ENCODE measurements at places on chromosomes 3 and 15.

GRCh38 chr3:38643592-38643991, 5.9 kb downstream of the SCN5A start:
- no peak for DNase-seq

GRCh38 chr3:94146455-94146854, 83.6 kb downstream of the NSUN3 start:
- no peak for DNase-seq

DNA sequence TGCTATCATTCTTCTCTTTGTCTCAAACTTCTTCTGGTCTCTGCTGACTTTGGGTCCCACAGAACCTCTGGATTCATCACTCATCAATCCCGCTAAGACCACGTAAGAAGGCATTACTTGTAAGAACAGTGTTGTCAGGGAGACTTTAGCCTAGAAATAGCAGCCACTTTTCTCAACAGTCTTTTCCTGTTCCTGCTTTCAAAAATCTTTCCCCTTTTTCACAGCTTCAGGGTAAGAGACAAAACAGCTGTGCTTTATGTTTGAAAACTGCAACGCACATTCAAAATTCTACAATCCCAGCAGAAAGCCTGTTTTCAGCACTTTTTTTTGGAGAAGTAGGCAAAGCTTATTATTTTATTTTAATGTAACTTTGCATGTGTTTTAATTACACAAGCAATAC, 42.0 kb upstream of the FAM98B start:
- DNase-seq = no peak

DNA sequence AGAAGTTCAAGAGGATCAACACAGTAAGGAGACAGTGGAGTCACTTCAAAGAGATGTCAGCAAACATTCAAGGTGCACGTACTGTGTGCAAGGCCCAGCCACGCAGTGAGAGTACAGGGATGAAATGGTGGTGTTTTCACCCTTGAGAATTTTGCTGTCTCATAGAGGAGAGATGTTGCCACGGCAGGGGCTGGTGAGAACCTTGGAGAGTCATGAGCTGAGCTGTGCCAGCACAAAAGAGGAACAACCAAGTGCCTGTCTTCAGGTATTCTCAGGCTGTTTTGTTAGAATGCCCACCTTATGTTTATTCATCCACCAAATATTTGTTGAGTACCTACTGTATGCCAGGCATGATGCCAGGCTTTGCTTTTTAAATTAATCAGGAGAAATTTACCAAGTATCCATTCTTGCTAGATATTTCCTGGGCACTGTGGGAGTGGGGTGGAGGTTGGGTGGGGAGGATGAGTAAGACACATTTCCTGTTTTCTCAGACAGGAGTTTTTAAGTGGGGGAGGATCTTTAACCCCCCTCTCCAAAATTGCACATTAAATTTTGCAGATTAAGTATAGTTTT, 72.6 kb downstream of the SLC6A11 start:
- no peak for DNase-seq

DNA sequence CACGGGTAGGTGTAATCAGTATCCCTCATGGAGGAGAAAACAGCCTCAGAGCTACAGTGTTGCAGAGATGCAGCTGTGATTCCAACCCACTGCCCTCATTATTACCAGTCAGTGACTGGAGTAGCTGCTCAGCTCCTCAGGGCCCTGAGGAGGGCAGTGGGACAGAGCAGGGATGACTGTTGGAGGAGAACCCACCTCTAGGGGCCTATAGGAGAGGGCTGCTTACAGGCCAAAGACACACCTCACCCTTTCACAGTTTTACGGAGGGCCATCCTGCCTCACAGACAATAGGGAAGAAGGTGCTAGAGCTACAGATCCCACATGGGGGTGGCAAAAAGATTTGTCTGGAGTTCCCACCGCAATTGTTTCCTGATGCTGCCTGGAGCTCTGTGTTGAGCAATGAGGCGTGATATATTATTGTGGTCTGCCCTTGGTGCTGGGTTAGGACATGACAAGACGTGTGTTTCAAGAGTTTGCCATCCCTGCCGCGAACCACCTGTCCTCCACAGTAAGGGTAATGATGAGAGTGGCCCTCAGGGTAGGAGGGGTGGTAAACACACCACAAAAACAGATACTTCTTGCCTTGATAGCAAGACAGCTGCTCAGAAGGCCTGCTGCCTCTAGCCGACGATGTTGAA, 140.5 kb upstream of the TPM1 start:
- no peak for DNase-seq

DNA sequence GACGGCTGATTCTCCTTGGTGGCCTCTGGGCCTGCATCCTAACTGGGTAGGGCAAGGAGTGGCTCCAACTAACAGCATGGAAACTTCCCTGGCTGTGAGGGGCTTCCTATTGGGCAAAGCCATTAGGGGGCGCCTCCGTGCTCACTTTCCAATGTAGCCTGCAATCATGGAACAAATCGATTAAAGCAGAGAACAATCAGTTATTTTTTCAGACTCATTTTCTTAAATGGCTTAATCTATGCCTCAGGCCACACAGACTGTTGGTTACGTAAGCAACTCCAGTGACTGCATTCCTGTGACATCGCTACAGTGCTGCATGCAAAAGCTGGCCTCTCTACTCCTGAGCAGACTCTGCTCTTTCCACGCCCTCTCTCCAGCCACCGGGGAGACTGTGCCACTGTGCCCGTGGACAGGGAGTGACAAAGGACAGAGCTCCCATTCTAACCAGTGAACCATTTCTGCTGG, 278.9 kb downstream of the KLF13 start:
- no peak for DNase-seq

DNA sequence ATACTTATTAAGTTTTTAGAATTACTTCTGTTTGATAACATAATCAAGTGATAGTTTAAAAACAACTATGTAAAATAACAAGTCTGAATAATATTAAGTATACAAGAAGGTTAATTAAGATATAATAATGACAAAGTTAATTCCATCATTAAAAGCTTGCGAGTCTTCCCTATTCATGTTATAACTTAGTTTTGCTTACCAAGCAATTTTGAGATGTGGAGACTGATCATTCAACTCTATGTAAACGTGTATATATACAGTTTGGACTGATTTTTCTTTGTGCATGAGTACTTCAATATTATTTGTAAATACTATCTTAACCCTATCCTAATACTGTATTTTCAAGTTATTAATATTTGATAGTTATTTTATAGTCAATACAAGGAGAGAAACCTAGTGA, 870.9 kb downstream of the GBE1 start:
- no peak for DNase-seq

DNA sequence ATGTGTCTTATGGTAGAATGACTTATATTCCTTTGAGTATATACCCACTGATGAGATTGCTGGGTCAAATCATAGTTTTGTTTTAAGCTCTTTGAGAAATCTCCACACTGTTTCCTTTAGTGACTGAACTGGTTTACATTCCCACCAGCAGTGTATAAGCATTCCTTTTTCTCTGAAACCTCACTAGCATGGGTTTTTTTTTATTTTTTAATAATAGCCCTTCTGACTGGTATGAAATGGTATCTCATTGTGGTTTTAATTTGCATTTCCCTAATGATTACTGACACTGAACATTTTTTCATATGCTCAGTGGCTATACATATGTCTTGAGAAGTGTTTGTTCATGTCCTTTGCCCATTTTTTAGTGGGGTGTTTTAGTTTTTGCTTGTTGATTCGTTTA, 494.3 kb downstream of the SQOR start:
- no peak for DNase-seq

- no peak for DNase-seq
Measured at GRCh38 chr15:88617790-88618189, 3.4 kb upstream of the AEN start.

DNA sequence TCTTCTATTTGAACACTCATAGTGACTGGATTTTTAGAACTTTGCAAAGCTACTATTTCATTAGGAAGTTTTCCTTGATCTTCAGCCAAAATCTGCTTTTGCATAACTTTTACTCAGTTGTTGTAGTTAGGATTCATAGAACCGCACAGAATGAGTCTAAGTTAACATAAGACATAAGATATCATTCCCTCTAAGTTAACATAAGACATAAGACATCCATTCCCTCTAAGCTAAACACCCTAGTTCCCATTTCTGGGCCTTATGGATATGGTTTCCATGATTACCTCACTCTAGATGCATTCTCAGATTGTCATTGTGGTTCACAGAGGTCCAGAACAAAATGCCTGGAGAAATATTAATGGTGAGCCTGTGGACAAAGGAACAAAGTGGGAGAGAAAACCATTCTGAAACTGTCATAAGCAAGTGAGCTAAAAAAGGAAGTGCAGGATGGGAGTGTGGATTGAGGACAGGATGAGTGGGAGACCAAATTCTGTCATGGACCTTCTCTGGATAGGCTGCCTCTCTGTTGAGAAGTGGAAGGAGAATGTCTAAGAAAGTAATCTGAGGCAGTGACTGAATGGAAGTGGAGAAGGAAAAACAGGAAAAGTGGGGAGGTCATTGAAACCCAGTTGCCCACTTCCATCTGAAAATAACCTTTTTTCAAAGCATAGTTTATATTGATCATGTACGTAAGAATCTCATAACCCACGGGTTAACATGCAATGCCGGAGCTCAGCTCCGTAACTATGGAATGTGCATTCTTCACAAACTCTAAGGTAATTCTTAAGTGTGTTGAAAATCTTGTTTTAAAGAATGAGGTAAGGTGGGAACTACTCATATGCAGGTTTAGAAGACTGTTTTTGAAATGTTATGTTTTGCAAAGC, 37.4 kb upstream of the SECISBP2L start:
- DNase-seq = no peak

DNA sequence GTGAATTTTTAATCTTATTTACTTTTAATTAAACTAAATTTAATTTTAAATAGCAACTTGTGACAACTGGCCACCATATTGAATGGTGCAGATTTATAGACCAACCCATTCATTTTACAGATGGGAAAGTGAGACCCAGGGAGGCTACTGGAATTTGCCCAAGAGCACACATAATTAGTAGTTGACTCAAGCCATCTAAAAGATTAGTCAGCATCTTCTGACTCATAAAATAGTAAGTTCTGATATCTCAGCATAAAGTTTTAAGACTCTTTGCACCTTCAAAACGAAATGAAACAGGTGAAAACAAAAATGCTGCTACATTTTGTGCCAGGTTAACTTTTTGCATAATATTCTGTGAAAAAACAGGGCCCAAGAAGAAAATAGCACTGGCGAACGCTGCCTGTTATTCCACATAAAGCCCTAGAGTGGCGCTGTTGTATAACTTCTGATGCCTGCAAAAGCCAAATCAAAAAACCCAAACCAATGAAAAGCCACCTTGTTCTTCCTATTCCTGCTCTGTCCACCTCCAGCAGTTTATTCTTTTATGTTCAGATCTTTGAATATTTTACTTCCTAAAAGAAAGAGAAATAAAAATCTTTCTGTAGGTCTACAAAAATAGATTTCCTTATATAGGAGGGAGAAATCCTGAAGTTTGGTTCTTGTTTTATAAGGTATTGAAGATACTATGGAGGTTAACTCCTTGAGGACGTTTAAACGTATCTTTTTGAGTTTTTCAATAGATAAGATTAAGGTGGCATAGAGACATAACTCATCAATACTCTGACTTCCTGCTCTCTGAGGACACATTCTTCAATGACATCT, 62.8 kb downstream of the OTOL1 start:
- DNase-seq = peak; percentile 50

DNA sequence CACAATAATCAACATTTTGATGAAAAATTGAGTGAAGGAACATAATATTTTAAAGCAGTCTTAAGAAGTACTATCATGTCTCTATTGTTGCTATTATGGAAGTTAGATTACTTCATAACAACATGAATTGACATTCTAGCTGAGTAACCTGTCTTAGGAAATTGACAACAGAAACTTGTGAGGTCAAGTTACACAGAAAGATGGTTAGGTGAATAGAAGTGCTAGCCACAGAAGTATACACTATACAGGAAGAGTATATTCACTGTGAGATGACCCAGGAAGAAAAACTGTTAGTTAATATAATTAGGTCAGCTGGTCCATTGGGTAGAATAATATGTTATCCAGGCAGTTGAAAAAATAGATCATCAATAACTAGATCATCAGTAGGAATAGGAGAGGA, 31.2 kb downstream of the MLF1 start:
- no peak for DNase-seq

DNA sequence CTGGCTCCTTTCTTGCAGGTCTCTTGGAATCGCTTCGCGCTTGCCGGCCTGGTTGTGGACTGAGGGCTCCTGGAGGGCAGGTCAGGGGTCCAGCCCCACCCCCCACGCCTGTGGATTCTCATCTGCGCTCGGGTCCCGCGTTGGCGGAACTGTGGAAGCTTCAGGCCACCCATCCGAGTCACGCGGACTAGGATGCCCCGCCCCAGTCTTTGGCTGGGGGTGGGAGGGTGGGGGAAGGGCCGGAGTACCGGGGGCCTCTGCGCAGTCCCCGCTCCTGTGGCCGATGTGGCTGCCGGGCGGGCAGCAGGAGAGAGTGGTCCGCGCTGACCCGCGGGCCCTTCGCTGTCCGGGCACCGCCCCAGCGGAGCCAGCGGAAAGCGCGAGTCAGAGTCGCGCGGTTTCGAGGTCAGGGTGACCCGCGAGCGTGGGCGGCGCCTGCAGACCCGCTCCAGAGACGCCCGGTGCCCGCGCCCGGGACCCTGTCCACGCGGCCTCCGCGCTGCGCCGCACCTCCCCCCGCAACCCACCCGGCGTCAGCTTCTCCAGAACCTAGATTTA, 114.2 kb downstream of the KLF13 start:
- no peak for DNase-seq

DNA sequence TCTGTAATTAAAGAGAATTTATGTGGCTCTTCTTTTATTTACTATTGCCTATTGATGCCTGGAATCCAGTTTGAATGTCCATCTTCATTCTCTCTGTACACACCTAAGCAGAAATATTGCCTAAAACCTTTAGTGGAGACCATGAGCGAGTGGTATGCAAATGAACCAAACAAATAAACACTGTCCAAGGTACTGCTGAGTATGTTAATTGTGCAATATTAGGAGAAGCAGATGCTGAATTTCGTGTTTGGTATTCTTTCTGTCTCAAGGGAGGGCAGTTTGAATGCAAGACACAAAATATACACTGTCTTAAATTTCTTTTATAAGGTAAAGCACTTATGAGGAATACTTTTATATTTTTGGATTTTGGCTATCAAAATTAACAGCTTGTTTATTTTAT, 440.9 kb downstream of the RBMS3 start:
- DNase-seq = no peak

DNA sequence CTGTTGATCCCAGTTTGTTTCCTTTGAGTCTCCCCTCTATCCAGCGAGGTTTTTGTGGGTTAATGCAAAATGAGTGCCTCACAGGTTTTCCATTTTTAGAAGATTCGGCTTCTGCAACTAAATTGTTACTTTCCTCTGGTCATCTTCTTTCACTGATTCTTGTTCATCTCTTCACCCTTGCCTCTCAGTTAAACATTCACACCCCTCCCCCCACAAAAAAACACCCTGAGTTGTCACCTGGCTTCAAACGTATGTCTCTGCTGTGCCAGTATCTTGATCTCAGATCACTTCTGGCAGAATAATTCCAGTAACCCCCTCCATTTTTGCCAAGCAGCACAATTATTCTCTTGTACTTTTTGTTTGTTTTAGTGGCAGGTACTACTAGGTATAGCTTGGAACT, 12.3 kb upstream of the CLDN16 start:
- no peak for DNase-seq

DNA sequence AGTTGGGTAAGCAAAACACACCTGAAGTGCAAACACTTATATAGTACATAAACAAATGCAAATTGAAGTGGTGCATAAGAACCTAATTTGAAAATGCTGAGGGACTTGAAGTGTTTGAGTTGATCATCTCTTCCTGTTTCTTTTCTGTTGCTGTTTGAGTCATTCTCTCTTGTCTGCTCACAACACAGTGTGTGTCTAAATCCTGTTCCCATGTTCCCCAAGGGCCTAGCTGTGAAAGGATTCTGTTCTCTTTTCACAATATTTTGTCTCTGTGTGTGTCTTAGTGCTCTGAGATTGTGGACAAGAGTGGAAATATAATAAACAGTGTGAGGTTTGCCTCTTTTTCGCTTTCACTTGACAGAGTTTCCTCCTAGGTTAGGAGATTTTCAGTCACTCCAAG, 6.1 kb downstream of the CD96 start:
- DNase-seq = no peak

Data from NCI-H1694 treated with DMSO at 0.1 percent for 48 hours (cell line).